ENCODE measurements at places on chromosomes 16 and 17.

DNA sequence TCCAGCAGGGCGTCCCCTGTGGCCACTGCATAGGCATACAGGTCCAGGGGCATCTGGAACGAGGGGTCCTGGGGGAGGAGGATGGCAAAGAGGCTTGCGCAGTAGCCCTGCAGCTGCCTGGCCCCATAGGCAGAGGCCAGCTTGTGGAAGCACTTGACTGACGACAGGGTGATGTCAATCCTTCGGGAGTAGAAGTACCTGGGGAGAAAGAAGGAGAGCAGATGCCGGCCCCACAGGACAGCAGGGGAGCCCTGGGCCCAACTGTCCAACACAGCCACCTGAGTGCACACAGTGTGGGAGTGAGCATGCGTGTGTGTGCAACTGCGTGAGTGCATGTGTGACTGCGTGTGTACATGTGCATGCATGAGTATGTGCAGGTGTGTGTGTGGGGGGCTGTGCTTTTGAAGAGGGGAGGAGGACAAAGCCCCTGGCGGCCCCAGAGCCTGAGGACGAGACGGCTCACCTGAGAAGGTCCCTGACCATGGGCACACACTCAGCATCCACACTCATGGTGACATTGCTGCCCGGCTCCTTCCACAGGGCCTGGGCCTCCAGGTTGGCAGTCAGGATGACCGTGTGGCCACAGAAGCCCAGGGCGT lies 7.1 kb downstream of the LGALS3BP start:
- DNase-seq: no peak

- DNase-seq: peak; percentile 78
Measured at GRCh38 chr16:30927789-30928378, 4.5 kb downstream of the FBXL19 start.

DNA sequence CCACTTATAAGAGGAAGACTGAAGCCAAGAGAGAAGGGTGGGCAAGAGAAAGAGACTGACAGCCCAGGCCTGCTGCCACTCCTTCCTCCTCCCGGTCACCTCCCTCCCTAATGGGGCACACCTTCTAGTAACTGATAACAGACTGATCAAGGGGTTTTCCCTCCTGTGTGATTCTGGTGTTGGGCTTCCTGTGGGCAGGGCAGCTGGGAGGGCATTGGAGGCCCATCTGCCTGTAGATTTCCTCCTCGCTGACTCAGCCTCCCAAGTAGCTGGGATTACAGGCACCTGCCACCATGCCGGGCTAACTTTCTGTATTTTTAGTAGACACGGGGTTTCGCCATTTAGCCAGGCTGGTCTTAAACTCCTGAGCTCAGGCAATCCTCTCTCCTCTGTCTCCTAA lies 16.2 kb downstream of the CA4 start:
- DNase-seq: peak; percentile 72

GRCh38 chr17:17750881-17751280 lies 69.6 kb downstream of the RAI1 start:
- peak; percentile 90 for DNase-seq

- DNase-seq: no peak
Measured at GRCh38 chr17:14499976-14500375, 199.1 kb downstream of the HS3ST3B1 start.

- no peak for DNase-seq
Measured at GRCh38 chr16:3959148-3959547, 78.6 kb upstream of the CREBBP start.

- DNase-seq: peak; percentile 93
Measured at GRCh38 chr17:3968886-3969524, 4.8 kb upstream of the ATP2A3 start.
